ENCODE measurements at places on chromosomes 1 and 21.

GRCh38 chr1:20958430-20958829, 171.3 kb upstream of the HP1BP3 start:
- DNase-seq = no peak

- DNase-seq = no peak
Measured at GRCh38 chr1:118148034-118148433, 37.0 kb downstream of the SPAG17 start.

GRCh38 chr21:28699596-28700259, 292.9 kb downstream of the LTN1 start:
- no peak for DNase-seq

DNA sequence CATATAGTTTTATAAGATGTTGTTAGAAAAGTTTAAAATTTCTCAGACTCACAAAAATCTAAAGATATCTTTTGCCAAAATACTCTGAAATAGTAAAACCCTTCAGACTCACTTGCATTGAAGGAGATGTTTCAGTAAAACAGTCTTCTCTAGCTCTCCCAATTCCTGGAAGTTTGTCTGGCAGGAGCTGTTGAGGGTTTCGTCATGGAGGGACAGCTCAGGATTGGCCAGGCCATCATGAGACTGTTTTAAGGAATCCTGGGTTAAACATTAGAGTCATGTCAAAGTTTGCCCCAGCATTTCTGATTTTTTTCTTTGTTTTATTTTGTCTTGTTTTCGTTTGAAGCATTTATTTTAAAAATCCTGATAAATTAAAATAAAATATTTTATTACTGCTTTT, 293.8 kb upstream of the PBX1 start:
- peak; percentile 22 for DNase-seq

DNA sequence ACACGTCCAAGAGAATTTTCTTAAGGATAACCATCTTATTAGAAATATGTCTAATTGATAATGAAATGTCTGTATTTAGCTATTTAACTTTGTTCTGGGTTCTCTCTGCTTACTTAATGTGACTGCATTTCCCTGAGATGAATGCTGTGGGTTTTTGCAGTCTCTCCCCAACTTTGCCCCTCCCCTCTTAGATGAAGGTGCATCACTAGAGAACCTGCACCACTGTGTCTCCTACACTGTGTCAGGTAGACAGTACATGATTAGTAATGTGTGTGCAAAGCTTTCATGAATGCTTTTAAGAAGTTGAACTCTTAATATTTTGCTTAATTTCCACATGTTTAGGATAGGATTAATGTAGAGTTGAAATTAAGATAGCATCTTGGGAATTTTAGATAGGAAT, 51.7 kb downstream of the LRRC8D start:
- DNase-seq = no peak
